ENCODE measurements at places on chromosomes 4 and X. TPM values are rescaled to one million over a fixed set of nuclear protein-coding genes. Genes with fewer than 3 reads are reported as not detected.

The SYNPO2 gene
- total RNA-seq = 9.5 TPM

DNA sequence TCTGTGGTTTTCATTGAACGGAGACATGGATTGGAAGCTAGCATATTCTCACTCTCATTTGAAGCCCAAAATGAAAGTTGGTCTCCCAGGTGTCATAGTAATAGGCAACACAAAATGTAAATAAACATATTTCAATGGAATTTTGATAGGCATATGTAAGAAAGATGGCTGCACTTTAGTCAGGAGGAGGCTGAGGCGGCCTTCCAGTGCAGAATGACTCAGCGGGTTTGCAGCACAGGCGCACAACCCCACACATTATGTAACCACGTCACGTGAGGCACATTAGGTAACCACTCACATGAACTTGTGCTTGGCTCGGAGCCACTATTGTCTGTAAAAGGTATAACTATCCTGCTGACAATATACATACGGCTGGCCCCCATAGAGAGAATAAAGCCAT is 381.7 kb downstream of the GPAT3 start:
- no peak for DNase-seq

- DNase-seq = no peak
Measured at GRCh38 chr4:172486531-172486930, 673.3 kb downstream of the GALNTL6 start.

DNA sequence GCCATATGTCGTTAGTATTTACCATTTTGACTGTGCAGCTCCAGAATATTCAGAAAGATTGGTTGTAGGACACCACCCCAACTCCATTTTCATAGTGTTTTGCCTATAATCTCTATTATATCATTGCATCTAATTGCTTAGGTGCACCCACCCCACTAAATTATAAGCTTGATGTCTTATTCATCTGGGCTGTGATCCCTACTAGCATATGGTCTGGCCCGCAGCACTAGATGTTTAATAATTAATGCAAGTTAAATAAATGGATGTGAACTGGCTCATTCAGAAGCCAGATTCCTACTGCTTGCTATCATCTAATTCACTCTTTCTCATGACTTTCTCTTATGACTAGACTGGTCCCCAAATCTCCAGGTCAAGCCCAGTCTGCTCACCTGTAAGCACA is 143.5 kb downstream of the RELL1 start:
- no peak for DNase-seq

The ODAPH gene
- total RNA-seq = not detected

- no peak for DNase-seq
Measured at GRCh38 chr4:94507281-94507680, 55.5 kb downstream of the PDLIM5 start.

The SUPT20HL2 gene
- not detected for total RNA-seq

GRCh38 chr4:154738426-154738825 is 5.4 kb upstream of the LRAT start:
- no peak for DNase-seq

The WAS gene
- 4.9 TPM for total RNA-seq

DNA sequence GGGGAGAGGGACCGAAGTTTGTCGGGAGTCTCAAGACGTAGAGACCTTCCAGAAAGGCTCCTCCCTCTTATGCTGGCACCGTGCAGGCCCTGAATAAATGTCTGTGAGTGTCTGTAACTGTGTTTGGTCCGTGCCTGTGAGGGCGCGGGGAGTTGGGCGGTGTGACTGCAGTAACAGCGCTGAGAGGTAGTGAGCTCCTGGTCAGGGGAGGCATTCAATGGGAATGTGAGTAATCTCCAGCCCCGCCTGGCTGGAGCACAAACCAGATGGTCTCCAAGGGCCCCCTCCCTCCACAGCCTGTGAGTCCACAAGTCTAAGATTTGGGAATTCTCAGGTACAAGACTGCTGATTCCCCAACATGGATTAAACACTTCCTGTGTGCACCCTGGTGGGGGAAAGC is 100.0 kb downstream of the HMX1 start:
- no peak for DNase-seq

DNA sequence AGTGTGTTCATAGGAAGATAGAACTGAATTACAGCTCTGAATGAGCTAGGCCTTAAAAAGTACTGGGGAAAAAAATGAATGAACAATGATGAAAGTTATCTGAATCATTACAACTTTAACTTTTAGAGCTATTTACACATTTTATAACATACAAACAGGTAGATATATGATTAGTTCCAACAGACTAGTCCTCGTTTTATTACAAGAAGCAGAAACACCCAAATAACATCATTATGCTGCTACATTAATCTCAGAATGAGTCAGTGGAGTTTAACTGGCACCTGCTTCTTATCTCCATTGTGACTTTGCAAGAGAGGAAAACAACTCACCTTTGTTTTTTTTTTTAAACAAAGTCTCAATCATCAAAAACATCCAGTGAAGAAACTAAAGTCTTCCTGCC is 15.2 kb downstream of the ATP8A1 start:
- no peak for DNase-seq

GRCh38 chr4:148426643-148427042 is 15.6 kb downstream of the NR3C2 start:
- no peak for DNase-seq

The ARSD gene
- total RNA-seq = 75.9 TPM

The HPGD gene
- total RNA-seq = 62.3 TPM

DNA sequence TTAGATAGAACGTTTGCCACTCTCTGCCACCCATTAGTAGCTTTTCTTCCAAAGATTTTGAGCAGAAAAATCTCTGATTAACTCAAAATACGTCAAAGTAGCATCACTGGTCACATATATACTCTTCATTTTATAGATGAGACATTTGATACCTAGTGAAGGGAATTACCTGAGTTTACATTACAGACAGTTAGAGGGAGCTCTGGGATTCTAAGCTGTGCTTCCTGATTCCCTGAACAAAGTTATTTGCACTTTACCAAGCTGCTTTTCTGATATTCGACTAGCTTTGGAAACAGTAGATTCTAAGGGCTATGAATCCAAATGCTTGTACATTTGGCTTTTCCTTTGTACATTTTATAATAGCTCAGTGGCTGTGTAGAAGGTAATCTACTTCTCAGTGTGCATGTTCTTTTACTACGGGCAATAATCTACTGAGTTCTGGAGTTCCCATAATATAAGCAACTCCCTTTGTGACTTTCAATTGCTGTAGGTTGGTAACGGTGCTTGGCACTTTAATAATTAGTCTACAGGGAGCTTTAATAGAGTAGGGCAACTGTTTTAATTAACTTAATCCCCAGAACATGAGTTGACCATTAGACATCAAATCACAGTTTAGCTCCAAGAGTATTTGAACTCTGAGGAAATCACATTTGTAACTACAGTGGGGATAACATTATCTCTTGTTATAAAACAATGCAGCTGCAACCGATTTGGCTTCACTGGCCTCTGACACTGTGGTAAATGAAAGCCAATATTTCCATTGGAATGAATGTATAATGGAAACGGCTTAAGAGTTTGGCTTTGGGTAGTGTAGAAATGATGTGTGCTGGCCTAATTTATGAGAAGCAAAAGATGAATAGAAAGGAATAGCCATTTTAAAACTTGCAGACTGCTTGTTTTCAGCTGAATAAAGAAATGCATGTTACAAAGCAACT is 1602.4 kb downstream of the STIM2 start:
- no peak for DNase-seq

- no peak for DNase-seq
Measured at GRCh38 chr4:106266201-106266600, 49.8 kb downstream of the TBCK start.

GRCh38 chr4:104719539-104720230 is 225.0 kb upstream of the CXXC4 start:
- DNase-seq = no peak

DNA sequence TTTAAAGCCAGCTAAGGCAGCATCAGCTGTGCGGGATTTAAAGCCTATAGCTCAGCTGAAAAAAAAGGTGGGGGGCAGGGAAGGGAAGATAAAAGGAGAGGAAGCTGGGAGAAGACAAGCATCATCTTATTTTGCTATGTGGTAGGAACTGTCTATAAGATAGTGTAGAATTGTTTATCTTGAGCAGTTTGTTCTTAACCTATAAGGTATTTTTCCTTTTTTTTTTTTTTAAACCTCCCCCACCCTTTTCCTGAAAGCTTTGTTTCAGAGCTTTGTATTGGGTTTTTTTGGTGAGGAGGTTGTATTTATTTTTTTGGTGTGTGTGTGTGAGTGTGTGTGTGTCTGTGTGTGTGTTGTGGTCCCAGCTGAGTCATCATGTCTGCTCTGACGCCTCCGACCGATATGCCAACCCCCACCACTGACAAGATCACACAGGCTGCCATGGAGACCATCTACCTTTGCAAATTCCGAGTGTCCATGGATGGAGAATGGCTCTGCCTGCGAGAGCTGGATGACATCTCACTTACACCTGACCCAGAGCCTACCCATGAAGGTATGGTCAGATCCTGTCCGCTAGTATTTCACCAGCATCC is 531 bp downstream of the RUFY3 start:
- DNase-seq = no peak

- DNase-seq = no peak
Measured at GRCh38 chr4:108024085-108024877, 34.6 kb downstream of the HADH start.

The GUCY1A1 gene
- 14.7 TPM for total RNA-seq

The GYPE gene
- total RNA-seq = not detected

DNA sequence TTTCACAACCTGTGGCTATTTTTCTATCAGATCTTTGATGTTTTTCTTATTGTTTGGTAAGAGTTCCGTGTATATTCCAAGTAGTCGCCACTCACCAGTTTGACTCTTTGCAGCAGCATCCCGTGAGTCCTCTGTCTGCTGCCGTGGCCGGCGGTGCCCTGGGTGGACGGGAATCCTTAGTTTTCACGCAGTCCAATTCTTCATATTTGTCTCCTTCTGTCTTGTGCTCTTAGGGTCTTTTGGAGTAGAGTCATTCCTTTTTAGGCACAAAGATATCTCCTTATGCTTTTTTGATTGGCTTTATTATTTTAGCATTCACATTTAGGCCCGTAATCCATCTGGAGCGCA is 94.9 kb upstream of the MSX1 start:
- no peak for DNase-seq

DNA sequence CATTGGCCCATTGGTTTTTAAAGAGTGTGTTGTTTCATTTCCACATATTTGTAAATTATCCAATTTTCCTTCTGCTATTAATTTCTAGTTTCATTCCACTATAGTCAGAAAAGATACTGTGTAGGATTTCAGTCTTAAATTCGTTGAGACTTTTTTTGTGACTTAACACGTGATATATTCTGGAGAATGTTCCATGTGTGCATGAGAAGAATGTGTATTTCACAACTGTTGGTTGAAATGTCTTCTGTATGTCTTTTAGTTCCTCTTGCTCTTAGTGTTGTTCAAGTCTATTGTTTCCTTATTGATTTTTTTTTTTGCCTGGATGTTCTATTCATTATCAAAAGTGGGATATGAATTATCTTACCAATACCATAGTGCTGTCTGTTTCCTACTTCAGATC is 606.9 kb downstream of the RPA4 start:
- DNase-seq = no peak

DNA sequence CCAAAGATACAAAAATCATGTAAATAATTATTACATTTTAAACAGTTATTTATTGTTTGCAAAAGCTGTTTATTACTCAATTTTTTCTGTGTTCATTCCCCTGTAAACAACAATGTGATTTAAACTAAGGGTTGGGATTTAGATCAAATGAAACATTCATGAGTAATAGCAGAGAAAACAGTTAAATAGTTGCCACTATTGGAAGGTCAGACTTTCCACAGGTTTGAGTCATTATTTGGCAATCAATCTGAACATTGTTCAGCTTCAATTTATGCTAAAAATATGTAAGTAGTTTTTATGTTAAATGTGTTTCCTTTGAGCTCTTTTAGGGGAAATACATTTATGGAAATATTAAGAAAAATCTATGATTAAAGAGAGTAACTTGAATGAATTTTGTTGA is 144.9 kb downstream of the STIM2 start:
- no peak for DNase-seq

Measured in colonic mucosa (tissue), 4 donors.